ENCODE measurements at places on chromosomes 2 and 18. TPM values are rescaled to one million over a fixed set of nuclear protein-coding genes. Genes with fewer than 3 reads are reported as not detected.

The TBR1 gene
- not detected for polyA plus RNA-seq

GRCh38 chr18:37812961-37813360 is 247.4 kb upstream of the CELF4 start:
- no peak overlapping the region for H3K27ac ChIP-seq
- no peak for DNase-seq
- no peaks in the 10 kb centered on the region for H3K36me3 ChIP-seq
- no peaks in the 10 kb centered on the region for H3K27me3 ChIP-seq
- no peak overlapping the region for H3K4me3 ChIP-seq
- no peaks in the 10 kb centered on the region for H3K4me1 ChIP-seq

The CYP26B1 gene
- 1.8 TPM for polyA plus RNA-seq

GRCh38 chr18:63152791-63153190 is 166.8 kb downstream of the BCL2 start:
- no peak overlapping the region for H3K27ac ChIP-seq
- DNase-seq, result no peak
- H3K4me1 ChIP-seq, result peaks cover 12% of the 10 kb centered on the region
- H3K36me3 ChIP-seq, result no peaks in the 10 kb centered on the region

DNA sequence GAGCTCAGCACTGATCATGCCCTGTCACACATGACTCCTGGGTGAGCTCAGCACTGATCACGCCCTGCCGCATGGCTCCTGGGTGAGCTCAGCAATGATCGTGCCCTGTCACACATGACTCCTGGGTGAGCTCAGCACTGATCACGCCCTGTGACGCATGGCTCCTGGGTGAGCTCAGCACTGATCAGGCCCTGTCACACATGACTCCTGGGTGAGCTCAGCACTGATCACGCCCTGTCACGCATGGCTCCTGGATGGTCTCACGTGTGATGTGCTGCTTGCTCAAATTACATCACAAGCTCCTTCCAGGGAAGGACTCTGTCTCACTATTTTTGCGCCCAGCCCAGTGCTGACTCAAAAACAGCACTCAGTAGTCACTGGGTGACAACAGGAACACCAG is 258.0 kb downstream of the HDAC4 start:
- no peak overlapping the region for H3K27ac ChIP-seq
- no peak for DNase-seq
- no peaks in the 10 kb centered on the region for H3K27me3 ChIP-seq
- no peaks in the 10 kb centered on the region for H3K4me1 ChIP-seq
- no peaks in the 10 kb centered on the region for H3K36me3 ChIP-seq

- no peaks in the 10 kb centered on the region for H3K36me3 ChIP-seq
- DNase-seq, result no peak
- peaks cover 38% of the 10 kb centered on the region for H3K4me1 ChIP-seq
- H3K27ac ChIP-seq, result no peak overlapping the region
- no peaks in the 10 kb centered on the region for H3K27me3 ChIP-seq
- no peak overlapping the region for H3K4me3 ChIP-seq
Observed at GRCh38 chr2:20916604-20917286, 93.8 kb upstream of the LDAH start.

DNA sequence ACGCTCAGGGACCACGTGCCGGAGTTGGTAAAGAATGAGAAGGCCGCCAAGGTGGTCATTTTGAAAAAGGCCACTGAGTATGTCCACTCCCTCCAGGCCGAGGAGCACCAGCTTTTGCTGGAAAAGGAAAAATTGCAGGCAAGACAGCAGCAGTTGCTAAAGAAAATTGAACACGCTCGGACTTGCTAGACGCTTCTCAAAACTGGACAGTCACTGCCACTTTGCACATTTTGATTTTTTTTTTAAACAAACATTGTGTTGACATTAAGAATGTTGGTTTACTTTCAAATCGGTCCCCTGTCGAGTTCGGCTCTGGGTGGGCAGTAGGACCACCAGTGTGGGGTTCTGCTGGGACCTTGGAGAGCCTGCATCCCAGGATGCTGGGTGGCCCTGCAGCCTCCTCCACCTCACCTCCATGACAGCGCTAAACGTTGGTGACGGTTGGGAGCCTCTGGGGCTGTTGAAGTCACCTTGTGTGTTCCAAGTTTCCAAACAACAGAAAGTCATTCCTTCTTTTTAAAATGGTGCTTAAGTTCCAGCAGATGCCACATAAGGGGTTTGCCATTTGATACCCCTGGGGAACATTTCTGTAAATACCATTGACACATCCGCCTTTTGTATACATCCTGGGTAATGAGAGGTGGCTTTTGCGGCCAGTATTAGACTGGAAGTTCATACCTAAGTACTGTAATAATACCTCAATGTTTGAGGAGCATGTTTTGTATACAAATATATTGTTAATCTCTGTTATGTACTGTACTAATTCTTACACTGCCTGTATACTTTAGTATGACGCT is 5.8 kb downstream of the MYCN start:
- DNase-seq, result no peak
- no peak overlapping the region for H3K4me3 ChIP-seq
- H3K36me3 ChIP-seq, result no peaks in the 10 kb centered on the region

- H3K27me3 ChIP-seq, result no peaks in the 10 kb centered on the region
- DNase-seq, result no peak
- H3K36me3 ChIP-seq, result no peaks in the 10 kb centered on the region
- H3K4me3 ChIP-seq, result no peak overlapping the region
- H3K27ac ChIP-seq, result no peak overlapping the region
Observed at GRCh38 chr2:70029814-70030409, 57.4 kb upstream of the PCBP1 start.

The ITGA4 gene
- polyA plus RNA-seq, result 4.7 TPM

DNA sequence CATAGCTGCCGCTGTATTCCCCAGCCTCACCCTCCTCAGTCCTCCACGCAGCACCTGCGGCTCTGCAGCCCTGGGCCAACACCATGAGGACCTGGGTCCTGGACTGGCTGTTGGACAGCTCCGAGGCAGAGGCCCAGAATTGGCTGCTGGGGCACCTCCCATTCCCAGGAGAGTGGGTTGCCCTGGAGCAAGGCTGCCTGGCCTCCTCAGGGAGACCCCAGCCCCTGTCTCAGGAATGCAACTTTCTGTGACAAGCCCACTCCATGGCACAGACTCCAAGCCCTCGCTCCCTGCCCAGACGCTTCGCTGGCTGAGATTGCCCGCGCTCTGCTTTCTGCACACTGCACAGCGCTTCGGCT is 33.0 kb downstream of the CYP26B1 start:
- no peak overlapping the region for H3K4me3 ChIP-seq
- no peak for DNase-seq
- H3K27me3 ChIP-seq, result no peaks in the 10 kb centered on the region

The CIB4 gene
- not detected for polyA plus RNA-seq

DNA sequence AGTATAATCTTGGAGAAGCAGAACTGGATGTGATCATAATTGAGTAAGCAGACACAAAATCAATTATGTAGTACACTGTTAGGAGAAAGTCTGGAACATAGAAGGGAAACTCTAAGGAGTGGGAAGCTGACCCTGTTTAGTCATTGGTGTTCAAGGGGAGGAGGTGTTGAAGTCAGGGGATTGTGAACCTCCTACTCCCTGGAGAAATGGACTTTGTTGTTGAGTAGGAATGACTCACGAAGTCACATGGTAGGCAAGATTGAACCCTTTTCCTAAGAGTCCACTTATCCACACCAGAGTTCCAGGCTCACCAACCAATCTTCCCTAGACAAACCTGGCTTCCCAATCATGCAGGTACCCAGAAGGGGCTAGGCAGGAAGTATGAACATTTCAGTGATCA is 81.0 kb upstream of the BCL11A start:
- no peaks in the 10 kb centered on the region for H3K36me3 ChIP-seq
- H3K27ac ChIP-seq, result no peak overlapping the region
- DNase-seq, result no peak

The ANKRD23 gene
- 1.4 TPM for polyA plus RNA-seq

GRCh38 chr18:49560624-49561288 is 1.1 kb upstream of the LIPG start:
- peak overlapping the region; percentile 83 for H3K27ac ChIP-seq
- H3K27me3 ChIP-seq, result no peaks in the 10 kb centered on the region
- H3K4me3 ChIP-seq, result peak overlapping the region; percentile 93
- H3K4me1 ChIP-seq, result peaks cover 25% of the 10 kb centered on the region

- no peaks in the 10 kb centered on the region for H3K36me3 ChIP-seq
- H3K4me1 ChIP-seq, result peaks cover 52% of the 10 kb centered on the region
Observed at GRCh38 chr2:234373481-234374149, 123.3 kb downstream of the ARL4C start.

DNA sequence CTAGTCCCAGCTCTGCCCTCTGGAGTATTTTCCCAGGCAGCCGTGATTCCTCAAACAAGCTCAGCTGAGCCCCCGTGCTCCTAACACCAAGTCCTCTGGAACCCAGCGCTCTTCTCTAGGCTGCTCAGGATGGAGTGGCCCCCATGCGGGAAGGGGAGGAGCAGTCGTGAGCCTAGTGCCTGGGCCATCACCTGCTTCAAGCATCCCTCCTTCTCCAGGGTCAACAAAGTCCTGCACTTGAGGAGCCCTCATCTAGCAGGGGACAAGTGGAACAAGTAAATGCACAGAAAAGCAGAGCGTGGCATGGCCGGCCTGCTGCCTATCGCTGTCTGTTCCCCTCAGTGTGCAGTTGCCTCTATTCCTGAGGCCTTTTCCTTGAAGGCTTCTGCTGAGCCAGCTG is 168.6 kb downstream of the INHBB start:
- peaks cover 19% of the 10 kb centered on the region for H3K27me3 ChIP-seq
- no peak for DNase-seq
- H3K27ac ChIP-seq, result no peak overlapping the region
- H3K4me3 ChIP-seq, result no peak overlapping the region
- H3K4me1 ChIP-seq, result no peaks in the 10 kb centered on the region

DNA sequence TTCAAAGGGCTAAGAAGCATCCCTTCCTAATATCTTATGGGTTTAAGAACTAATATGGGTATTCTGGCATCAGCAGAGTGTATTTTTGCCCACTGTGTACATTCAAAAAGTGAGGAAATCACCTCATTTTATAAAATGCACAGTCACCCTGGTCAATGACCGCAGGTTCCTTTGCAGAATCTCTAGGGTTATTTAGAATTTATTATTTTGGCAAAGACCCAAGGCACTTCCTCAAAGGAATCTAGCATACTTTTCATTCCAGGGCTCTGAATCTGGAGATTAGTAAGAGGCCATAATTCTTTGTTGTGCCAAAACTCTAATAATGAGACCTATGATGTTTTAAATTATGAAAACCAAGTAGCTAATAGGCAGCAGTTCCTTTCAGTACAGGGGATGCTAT is 27.2 kb upstream of the CDH2 start:
- no peaks in the 10 kb centered on the region for H3K36me3 ChIP-seq
- no peaks in the 10 kb centered on the region for H3K27me3 ChIP-seq
- peaks cover 15% of the 10 kb centered on the region for H3K4me1 ChIP-seq
- peak; percentile 28 for DNase-seq
- H3K27ac ChIP-seq, result peak overlapping the region; percentile 22

DNA sequence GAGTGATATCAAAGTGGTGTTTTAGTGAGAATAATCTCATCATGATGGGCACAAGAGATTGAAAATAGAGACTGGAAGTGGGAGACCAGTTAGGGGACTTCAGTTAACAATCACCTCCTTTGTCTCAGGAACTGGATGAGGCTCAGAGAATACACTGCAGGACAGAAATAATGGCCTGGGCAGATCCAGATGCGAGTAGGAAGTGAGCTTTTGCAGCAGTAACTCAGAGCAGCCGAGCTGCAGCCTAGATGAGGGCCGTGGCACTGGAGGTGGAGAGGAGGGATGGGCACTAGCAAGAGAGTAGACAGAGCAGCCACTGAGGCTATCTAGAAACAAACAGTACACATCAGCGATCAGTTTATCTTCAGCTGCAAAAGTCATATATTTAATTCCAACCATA is 48.6 kb downstream of the CYB5A start:
- no peaks in the 10 kb centered on the region for H3K36me3 ChIP-seq
- no peaks in the 10 kb centered on the region for H3K4me1 ChIP-seq
- H3K27me3 ChIP-seq, result peaks cover 8% of the 10 kb centered on the region
- no peak for DNase-seq

GRCh38 chr18:13909141-13909940 is 6.0 kb downstream of the MC2R start:
- H3K27me3 ChIP-seq, result no peaks in the 10 kb centered on the region
- no peaks in the 10 kb centered on the region for H3K4me1 ChIP-seq
- DNase-seq, result no peak
- no peak overlapping the region for H3K27ac ChIP-seq

The IL18RAP gene
- not detected for polyA plus RNA-seq

- H3K4me3 ChIP-seq, result no peak overlapping the region
- H3K27me3 ChIP-seq, result no peaks in the 10 kb centered on the region
- no peak overlapping the region for H3K27ac ChIP-seq
- DNase-seq, result no peak
- H3K4me1 ChIP-seq, result peaks cover 5% of the 10 kb centered on the region
- H3K36me3 ChIP-seq, result no peaks in the 10 kb centered on the region
Observed at GRCh38 chr18:23422751-23423418, 30.2 kb upstream of the RIOK3 start.

GRCh38 chr2:172427990-172428831 is 825 bp downstream of the ITGA6 start:
- H3K4me1 ChIP-seq, result peaks cover 30% of the 10 kb centered on the region
- H3K27me3 ChIP-seq, result no peaks in the 10 kb centered on the region
- DNase-seq, result no peak

GRCh38 chr2:234747032-234747431 is 204.8 kb upstream of the SH3BP4 start:
- no peaks in the 10 kb centered on the region for H3K36me3 ChIP-seq
- no peak overlapping the region for H3K4me3 ChIP-seq
- H3K27ac ChIP-seq, result no peak overlapping the region
- DNase-seq, result no peak
- H3K4me1 ChIP-seq, result no peaks in the 10 kb centered on the region
- H3K27me3 ChIP-seq, result no peaks in the 10 kb centered on the region

DNA sequence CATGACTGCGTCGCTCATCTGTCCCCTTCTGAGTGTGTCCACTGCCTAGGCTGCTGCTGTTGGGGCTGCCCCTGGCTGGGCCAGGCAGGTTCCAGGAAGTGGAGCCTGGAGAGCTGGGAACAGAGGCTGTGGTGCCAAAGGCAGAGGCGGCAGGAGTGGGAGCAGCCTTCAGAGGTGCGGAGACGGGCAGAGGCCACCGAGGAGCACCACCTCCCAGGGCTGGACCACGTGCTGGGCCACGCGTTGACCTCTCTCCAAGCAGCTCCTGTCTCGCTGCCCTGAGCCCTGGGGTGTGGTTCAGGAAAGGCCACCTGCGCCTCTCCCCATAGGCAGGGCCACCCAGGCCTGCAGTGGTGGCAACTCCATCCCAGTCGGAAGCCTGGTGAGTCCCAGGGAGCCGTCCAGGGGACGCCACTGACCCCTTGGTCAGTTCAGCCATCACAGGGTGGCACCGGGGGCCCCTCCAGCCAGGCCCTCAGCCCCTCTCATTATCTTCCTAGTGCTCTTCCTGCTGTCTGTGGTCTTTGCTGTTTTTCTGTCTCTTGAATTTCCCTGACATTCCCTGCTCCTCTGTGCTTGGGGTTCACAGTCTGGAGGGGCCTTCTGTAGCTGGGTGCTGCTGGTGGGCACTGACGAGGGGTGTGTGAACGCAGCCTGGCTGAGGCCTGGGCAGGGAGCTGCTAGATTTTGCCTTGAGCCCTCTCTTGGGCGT is 122.8 kb upstream of the HS6ST1 start:
- no peak overlapping the region for H3K27ac ChIP-seq
- no peaks in the 10 kb centered on the region for H3K4me1 ChIP-seq
- DNase-seq, result no peak

All from keratinocyte (primary cell).